Renal cortex interstitium (tissue), 15 donors: ENCODE measurements at places on chromosomes 2 and 18.

DNA sequence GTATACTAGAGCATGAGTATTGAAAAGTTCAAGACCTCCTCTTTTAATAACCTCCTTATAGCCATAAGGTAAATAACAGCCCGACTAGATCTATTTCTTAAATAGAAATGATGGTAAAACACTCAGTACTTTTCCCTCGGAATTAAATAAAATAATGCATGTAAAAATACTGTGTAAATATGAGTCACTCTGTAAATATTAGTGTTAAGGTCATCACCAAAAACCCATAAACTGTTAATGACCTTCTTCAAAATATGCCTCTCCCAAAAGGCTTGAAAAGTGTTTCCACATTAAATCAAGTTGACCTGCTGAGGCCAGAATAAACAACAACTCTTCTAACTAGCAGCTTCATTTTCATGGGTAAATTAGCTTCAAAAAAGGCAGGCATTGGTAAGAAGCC, 25.3 kb upstream of the BZW1 start:
- no peak for DNase-seq

GRCh38 chr2:199278099-199278498, 179.6 kb downstream of the SATB2 start:
- DNase-seq, result no peak

DNA sequence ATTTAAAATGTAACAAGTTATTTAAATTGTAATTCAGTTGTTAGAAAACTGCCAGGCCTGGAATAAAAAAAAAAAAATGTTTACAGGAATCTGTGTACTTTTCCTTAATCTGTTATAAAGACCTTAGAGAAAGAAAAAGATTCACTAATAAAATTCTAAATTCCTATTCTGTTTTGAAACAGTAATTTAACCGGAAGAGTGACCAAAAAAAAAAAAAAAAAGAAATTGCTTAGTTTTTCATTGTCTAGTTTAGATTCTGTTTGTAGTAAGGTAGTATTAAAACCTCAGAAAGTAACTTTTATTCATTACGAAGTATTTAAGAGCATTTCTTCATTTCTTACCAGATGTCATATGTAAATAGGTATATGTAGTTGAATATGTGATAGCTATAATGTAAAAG, 2.5 kb downstream of the REL start:
- DNase-seq, result no peak

DNA sequence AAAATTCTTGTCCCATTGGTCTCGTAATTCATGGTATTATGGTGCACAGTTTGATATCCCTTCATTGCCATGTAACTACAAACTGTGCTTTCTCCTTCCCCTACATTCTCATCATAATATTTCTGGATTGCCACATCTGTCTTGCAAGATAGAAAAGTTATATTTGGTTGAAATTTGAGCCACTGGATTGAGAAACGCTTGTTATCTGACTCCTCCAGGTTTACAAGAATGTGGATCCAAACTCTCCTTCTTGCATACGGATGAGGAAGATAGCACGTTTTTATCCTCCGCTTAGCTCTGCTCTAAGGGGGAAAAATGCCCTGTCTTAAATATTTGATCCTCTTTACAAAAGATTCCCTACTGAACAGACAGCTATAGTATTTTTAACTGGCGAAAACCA, 438.2 kb downstream of the TSN start:
- no peak for DNase-seq

- no peak for DNase-seq
These were observed 511.8 kb upstream of the RAB12 start for GRCh38 chr18:8097399-8097798.
